ENCODE measurements at places on chromosomes 6 and 20.
A peak's percentile ranks its signal among the peaks of the same experiment; 100 is the strongest.

DNA sequence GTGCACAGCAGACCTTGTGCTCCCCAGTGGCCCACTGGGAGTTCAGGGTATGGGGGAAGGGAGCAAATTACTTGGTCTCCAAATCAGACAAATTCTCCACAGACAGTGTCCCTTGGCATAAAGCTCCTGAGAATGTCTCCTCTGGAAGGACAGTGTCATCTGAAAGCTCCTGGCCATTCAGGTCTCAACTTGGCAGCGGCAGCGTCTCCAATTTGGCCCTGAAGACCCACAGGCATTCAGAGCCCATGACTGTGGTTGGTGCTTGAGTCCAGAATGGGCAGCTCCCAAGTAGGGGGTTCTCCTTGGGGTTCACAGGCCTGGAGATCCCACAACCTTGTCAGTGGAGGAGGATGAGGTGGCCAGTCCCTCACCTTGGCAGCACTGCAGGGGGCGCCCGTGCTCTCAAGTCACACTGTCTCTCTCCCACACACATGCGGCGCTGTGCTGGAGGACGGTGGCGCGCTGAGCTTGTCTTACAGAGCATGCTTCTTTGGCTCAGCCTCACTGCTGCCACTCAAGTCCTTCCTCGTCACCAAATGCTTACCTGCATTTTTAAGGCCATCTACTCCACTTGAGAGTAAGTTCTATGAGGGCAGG lies 20.7 kb downstream of the DYNLRB1 start:
- DNase-seq, result no peak

DNA sequence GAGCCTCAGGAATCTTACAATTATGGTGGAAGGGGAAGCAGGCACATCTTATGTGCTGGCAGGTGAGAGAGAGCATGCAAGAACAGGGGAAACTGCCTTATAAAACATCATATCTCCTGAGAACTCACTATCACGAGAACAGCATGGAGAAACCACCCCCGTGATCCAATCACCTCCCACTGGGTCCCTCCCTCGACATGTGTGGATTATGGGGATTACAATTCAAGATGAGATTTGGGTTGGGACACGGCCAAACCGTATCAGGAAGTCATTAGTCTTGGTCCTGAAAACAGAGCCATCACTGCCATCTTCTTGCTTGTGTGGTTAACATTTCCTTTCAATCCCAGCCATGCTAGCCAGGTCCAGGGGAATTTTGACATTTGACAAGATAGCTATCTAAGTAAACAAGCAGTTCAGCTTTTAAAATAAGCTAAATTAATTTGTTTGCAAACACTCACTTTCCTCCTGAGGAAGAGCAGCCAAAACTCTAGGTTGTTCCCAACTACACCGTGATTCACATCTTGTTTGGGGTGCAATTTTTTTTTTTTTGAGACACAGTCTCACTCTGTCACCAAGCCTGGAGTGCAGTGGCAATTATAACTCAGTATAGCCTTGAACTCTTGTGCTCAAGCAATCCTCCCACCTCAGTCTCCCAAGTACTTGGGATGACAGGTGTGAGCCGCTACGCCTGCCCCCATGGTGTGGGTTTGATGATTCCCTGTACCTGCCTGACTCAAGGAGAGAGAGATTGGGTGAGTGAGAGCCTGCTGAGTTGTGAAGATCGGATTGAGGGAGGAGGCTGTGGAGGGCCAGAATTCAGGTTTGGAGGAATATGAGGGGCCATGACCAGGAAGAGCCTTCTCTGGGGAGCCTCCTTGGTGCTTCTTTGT lies 13.0 kb upstream of the PPP1R14C start:
- DNase-seq, result no peak

GRCh38 chr20:7959484-7959883 lies 19.2 kb upstream of the HAO1 start:
- DNase-seq, result no peak

- peak; percentile 33 for DNase-seq
Measured at GRCh38 chr6:131116755-131117360, 18.4 kb upstream of the AKAP7 start.

DNA sequence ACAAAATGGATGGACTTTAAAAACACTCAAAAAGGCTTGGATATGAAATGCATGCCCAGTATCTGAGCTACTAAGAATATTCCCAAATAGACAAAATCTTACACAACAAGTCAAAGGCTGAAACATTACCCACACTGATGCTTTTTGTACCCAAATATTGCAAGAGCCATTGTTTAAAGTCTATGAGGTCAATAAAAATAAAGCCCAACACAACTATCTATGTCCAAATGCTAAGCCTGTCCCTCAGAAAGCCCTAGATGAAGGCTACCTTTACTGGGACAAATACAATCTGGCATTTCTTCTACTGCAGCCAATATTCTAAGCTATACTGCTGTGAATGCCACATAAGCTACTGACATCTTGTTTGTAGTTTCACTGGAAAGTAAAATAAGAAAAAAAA lies 54.3 kb downstream of the RALGAPA2 start:
- no peak for DNase-seq

- DNase-seq, result no peak
Measured at GRCh38 chr6:33781131-33781975, 7.6 kb downstream of the LEMD2 start.

GRCh38 chr20:23150304-23151007 lies 64.3 kb upstream of the CD93 start:
- DNase-seq, result no peak

GRCh38 chr6:137471986-137472385 lies 22.2 kb downstream of the OLIG3 start:
- no peak for DNase-seq

DNA sequence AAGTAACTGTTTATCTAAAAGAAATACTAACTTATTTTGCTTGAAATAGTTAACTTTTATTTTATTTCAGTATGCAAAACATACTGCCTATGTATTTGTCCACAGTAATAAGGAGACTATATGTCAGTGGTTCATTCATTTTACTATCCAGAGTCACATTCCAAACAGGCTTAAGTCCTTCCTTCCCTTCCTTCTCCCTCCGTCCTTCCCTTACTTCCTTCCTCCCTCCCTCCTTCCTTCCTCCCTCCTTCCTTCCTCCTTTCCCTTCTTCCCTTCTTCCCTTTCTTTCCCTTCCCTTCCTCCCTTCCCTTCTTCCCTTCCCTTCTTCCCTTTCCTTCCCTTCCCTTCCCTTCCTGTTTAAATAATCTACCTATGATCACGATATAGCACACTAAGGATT lies 899.2 kb downstream of the EYS start:
- DNase-seq, result no peak

- no peak for DNase-seq
Measured at GRCh38 chr6:166633732-166634535, 6.9 kb upstream of the RPS6KA2 start.

- no peak for DNase-seq
Measured at GRCh38 chr20:53385941-53386767, 207.5 kb downstream of the ZNF217 start.

DNA sequence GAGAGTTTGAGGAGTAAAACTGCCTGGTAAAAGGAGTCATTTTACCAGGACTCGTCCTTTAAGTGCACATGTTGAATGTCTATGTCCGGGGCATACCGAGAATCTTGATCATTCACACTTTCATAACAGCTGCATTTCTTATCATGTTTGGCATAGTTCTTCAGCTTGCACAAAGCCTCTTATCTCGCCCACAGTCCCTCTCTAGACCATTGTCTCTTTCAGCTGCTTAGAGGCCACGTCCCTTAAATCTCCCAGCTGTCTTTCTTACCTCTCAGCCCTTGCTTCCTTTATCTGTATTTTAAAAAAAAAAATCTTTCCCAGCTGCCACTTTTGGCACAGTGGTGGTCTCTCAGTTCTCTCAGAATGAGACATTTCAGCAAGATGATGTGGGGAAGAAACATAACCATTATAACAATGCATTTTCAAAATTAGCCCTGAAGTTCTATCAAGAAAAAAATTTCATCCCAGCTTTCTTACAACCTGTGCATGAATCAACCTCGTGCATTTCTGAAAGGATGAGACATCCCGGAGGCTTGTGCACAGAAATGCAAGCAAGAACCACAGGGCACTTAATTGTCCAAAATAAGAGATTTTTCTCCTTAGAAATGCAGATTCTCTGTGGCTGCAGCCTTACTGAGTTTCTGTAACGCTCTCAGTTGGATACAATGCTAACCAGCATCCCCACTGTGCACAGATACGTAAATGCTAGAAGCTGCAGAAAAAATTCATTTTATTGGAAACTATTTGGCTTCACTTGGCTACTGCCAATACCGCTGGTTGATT lies 24.2 kb downstream of the RBM24 start:
- DNase-seq, result no peak

DNA sequence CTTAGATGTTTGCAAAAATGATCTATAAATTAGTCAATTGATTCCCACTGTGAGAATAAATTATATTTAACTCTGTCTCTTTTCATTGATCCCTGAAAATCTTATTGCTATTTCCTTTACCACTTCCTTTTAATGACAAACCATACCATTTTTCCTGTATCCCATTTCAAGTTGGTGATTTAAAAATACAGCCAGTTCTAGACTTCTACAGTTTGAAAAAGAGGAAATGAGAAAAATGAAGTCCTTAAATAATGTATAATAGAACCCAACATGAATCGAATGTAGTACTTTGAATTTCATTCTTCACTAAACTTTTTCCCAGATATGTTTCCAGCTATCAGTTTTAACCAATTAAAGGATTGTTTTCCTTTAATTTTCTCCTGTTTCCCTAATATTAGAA lies 29.5 kb upstream of the SDHAF4 start:
- DNase-seq, result no peak

DNA sequence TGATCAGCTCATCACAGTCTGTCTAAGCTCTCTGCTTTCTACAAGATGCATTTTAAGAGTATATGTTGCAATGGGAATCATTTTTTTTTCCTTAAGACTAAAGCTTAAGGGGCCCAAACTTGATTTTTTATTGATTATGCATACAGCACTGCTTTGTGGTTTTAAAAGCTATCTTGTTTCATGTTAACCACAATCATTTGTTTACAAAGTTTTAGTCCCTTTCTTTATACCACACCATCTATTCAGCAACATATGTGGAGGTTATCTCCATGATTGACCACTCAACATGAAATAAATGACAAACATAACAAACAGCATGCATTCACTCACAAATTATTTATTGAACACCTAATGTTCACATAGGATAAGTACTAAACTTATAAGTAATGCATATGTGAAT lies 119.1 kb downstream of the FHL5 start:
- no peak for DNase-seq

DNA sequence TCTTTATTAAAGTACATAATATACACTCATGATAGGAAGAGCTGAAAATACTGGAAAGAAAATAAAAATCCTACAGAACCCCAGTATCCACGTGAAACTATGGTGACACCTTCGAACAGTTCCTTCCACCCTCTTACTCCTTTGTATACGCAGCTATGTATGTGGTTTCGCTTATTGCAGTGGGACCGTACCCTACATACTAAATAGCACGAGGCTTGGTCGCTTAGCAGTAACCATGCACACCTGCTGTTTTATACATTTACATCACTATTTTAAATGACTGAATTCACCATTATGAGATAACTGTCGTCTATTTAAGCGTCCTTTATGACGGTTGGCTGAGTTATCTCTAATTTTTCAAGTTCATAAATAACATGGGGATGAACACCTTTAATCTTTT lies 400.1 kb downstream of the CDH4 start:
- no peak for DNase-seq

GRCh38 chr20:57682184-57683101 lies 27.4 kb downstream of the PMEPA1 start:
- DNase-seq, result no peak

GRCh38 chr20:25324412-25324811 lies 66.2 kb downstream of the ABHD12 start:
- DNase-seq, result no peak

DNA sequence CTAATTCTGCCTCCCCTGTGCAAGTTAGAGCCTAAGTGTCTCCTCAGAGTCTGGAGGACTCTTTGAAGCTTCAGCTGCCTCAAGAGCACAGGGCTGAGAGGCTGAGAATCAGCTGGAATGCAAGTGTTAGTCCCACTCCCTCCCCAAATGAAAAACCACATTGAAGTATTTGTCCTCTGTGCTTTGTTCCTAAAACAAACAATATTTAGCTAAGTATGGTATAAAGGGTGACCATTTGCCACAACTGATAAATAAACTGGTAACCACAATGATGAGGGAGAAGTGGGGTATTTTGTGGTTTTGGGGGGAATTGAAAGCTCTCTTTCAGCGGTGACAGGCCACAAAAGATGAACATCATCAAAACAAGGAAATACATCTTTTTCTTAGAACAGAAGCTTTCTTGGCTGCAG lies 91.7 kb upstream of the HDDC2 start:
- DNase-seq, result no peak

GRCh38 chr6:132005178-132005577 lies 54.0 kb upstream of the CCN2 start:
- DNase-seq, result no peak

- no peak for DNase-seq
Measured at GRCh38 chr20:58523971-58524315, 8.7 kb upstream of the APCDD1L start.

- DNase-seq, result no peak
Measured at GRCh38 chr6:46175976-46176375, 5.2 kb upstream of the ENPP5 start.

DNA sequence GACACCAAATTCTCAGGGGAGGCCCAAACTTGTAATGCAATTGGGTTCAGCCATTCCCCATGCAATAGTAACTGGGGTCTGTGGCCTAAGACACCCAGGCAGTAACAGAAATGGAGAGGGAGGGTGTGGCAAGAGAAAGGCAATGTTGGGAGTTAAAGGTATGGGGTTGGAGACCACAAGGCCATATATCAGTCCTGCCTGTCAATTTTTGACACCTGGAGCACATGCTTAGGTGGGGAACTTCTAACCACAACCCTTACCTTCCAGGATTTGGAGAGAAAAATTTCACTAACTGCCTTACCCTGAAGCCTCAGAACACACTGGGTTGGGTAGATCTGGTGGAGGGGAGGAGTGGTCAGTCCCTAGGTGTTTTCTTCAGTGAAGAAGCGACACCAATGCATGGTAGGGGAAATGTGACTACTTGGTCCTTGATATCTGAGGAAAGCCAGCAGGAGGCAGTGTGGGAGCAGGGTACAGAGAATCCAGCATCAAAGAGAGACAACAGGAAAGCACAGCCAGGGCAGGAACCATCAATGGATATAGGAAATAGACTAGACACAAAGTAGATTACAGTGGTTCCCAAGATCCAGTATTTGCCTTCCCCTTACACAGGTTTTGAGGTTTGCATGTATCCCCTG lies 6.8 kb upstream of the USP49 start:
- no peak for DNase-seq

DNA sequence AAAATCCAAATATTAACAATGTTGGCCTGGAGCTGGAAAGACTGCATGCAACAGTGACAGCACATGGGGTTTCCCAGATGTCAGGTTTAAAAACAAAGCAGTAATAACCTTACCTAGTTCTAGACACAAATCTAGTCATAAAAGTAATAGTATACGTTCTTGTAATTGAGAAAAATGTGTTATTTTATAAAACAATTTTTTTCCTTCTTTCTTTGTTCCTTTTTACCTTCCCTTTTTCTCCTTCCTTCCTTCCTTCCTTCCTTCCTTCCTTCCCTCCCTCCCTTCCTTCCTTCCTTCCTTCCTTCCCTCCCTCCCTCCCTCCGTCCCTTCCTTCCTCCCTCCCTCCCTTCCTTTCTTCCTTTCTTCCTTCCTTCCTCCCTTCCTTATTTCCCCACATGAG lies 242.7 kb upstream of the PDE10A start:
- no peak for DNase-seq

All from smooth muscle cell of the brain vasculature (primary cell).